ENCODE measurements at places on chromosomes 6 and 20.
A peak's percentile ranks its signal among the peaks of the same experiment; 100 is the strongest.

DNA sequence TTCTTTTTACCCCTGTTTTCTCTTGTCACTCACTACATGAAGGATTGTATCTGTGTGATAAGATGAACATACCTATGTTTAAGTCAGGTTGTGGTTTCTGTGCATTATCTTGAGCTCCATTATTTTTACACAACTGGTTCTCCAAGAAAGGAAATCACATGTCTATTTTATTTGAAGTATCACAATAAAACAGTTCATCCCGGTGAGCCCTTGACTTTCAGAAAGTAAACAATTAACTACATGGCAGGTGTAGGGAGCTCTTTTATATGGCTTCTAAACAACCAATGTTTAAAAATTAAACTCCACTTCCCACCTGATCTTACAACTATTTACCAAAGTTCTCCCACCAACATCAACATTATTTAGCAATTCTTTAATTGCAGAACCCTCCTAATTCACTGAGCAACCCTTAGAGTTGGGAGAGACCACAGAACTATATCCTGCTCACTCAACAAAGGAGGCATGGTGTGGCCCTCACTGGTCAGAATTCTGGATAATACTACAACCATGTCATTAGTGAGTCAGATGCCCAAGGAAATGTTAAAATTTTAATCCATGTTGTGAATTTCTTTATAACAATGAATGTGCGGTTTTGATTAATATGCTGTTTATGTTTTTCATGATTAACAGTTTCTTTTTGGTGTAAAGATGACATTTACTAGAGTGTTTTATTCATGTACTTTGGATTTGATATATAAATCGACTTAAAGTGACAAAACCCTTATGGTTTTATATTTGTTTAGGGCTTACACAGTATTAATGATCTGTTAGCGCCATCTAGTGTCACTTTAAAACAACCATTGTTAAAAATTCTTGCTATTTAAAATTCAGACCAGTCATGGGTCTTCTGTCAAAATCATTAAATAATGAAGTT, 50.0 kb upstream of the SCGN start:
- DNase-seq = peak; percentile 76

DNA sequence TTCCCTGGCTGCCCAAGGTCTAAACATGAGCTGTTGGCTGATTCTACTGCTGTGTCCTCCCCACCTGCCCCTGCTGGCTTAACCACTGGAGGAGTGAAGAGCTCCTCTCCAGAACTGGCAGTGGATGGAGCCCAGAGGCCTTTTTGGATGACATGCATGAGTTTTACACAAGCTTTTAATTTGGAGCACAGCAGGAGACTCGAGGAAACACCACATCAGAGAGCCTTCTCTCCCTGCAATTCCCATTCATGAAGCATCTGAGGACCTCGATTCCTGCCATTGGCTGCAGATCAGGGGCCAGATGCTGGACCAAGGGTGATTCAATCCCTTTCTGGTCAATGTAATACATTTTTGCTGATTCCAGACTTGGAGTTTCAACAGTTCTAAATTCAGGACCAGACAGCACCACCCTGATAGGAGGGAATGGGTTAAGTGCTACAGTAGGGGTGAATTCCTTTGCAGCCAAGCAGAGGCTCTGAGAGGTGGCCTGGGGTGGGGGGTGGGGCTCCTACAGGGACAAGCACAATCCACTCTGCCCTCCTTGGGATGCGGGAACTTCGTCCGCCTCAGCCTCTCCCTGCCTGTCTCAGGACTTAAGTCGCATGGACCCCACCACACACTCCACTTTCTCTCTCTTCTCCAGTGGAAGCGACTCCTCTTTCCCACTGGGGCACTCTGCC, 599 bp upstream of the PSORS1C1 start:
- DNase-seq = peak; percentile 56

- DNase-seq = peak; percentile 4
These were observed 331.8 kb downstream of the RIMS1 start for GRCh38 chr6:72218125-72218524.

DNA sequence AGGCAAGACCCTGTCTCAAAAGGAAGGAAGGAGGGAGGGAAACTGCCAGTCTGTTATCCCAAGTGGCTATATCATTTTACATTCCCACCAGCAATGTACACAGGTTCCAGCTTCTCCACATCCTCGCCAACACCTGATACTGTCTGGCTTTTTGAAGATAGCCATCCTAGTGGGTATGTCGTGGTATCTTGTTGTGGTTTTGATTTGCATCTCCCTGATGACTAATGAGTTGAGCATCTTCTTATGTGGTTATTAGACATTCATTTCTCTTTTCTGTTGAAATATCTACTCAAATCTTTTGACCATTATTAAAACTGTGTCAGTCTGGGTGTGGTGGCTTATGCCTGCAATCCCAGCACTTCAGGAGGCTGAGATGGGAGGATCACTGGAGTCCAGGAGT, 47.9 kb upstream of the ARID1B start:
- DNase-seq = peak; percentile 43

DNA sequence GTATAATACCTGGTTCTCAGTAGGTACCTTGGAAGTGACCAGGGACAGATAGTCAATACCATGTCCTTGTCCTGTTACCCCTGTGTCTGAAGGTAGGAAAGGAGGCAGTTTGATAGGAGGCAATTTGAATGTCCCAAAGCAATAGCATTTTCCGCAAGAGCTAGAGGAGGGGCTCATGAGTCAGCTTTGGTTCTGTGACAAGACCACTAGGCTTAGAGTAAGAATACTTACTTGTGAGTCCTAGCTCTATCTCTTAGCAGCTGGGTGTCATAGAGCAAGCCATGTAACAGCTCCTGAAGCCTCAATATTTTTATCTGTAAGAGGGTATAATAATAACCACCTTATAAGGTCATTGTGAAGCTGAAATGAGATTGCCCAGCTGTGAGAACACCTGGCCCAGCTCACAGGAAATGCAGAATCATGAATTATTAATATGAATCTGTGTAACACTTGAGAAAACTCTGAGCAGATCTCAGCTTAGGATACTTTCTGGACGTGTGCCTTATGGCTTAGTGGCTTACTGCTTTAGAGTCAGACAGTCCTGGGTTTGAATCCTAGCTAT, 58.6 kb downstream of the DAAM2 start:
- DNase-seq = no peak

GRCh38 chr6:130524552-130524951, 158.7 kb downstream of the TMEM200A start:
- DNase-seq = no peak

DNA sequence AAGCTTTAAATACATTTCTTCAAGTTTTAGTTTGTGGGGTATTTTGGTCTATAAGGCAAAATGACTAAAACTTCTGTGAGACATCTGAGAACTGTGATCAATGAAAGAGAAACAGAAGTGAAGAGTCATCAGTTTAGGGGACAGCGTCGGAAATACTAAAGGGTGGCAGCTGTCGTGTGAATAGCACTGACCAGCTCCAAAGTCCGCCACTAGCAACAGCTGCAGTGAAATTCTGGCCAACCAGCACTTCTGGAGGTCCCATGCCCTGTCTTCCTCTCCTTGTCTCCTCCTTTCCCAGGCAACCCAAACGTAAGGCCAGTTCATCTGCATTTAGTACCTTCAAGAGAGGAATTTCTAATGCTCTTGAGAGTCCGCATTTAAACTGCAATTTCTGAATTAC, 87.5 kb downstream of the DACT2 start:
- DNase-seq = no peak

- no peak for DNase-seq
These were observed 128.5 kb downstream of the QRSL1 start for GRCh38 chr6:106757722-106758467.

DNA sequence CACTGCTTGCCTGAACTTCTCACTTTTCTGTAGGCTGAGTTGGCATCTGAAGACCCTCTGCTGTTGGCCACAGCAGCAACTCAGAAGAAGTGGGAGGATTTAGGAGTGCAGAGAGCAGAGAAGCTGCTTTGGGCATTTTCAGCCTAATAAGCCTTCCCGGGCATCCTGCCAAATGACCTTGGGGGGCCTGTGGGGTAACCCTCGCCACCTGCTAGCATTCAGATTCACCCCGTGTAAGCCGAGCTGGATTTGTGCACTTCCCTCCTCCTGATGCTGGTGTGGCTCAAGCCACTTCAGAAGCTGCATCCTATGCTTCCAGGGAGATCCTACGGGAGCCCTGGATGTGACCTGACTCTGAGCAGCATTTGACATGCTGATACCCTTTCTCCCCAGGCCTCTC, 114.8 kb downstream of the LRFN2 start:
- no peak for DNase-seq

- peak; percentile 70 for DNase-seq
These were observed 217.9 kb downstream of the TBX18 start for GRCh38 chr6:84546427-84546914.

GRCh38 chr6:132456700-132457143, 55.4 kb upstream of the MOXD1 start:
- DNase-seq = peak; percentile 37

- peak; percentile 18 for DNase-seq
These were observed 233.6 kb upstream of the ASCC3 start for GRCh38 chr6:101114703-101115102.

- peak; percentile 51 for DNase-seq
These were observed 235.3 kb upstream of the CEP162 start for GRCh38 chr6:84462698-84463097.

GRCh38 chr6:168336967-168337366, 17.4 kb upstream of the DACT2 start:
- no peak for DNase-seq

- DNase-seq = peak; percentile 66
These were observed 312.8 kb upstream of the PTCHD4 start for GRCh38 chr6:48423640-48424365.

Measured in foreskin fibroblast (primary cell).